ENCODE measurements at places on chromosomes 2 and 18.

- no peak for DNase-seq
Observed at GRCh38 chr2:106840818-106841217, 45.1 kb downstream of the ST6GAL2 start.

DNA sequence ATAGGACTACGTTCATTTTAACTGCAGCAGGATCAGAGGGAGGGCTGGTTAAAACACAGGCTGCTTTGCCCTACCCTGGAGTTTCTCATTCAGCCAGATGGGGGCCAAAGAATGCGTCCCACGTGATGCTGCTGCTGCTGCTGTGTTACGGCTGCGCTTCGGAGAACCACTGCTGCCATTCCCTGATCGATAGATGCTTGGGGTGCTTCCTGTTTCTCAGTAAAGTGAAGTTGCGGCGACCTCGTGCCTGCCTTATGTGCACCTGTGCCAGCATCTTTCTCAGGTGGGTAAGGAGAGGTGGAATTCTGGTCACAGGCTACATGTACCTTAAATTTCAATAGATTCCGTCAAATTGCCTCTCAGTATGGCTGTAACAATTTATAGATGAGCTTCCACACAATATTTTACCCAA lies 24.7 kb upstream of the TOGARAM2 start:
- peak; percentile 62 for DNase-seq

DNA sequence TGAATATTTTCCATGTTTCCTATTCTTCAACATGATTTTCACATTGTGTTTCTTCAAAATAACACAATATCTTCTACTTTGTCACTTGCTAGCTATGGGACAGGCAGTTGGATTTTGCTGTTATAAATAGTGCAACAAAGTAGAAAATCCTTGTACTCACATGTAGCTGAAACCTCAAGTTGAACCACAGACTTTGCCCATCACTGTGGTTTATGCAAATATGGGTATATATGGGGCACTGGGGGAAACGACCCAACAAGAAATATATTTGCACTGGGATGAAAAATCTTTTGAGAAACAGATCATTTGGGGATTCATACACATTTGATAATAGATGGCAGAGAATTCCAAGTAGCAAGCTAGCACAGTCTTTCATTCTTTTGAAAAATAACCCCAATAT lies 486.3 kb upstream of the MAP2 start:
- no peak for DNase-seq

- peak; percentile 24 for DNase-seq
Observed at GRCh38 chr18:12656938-12657683, 796 bp downstream of the SPIRE1 start.

GRCh38 chr2:61732787-61733186 lies 121.1 kb downstream of the FAM161A start:
- DNase-seq, result no peak

GRCh38 chr2:52269696-52270485 lies 1238.0 kb upstream of the NRXN1 start:
- DNase-seq, result no peak

GRCh38 chr2:216211614-216212145 lies 102.5 kb downstream of the XRCC5 start:
- no peak for DNase-seq

GRCh38 chr2:229163893-229164292 lies 107.2 kb downstream of the PID1 start:
- no peak for DNase-seq

DNA sequence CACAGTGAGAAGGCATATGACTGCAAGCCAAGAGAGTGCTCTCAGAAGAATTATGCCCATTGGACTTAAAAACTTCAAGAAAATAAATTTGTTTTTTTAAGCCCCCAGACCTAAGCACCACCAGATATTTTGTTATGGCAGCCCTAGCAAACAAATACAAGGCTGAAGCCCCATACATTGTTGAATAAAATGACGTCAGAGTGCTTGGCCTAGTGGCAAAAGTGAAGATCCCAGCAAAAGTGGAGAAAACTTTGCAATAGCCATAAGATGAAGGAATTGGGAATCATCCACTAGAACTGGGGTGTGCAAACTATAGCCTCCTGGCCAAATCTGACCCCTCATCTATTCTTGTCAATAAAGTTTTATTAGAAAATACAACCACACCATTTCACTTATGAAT lies 517.5 kb downstream of the IRS1 start:
- DNase-seq, result no peak

DNA sequence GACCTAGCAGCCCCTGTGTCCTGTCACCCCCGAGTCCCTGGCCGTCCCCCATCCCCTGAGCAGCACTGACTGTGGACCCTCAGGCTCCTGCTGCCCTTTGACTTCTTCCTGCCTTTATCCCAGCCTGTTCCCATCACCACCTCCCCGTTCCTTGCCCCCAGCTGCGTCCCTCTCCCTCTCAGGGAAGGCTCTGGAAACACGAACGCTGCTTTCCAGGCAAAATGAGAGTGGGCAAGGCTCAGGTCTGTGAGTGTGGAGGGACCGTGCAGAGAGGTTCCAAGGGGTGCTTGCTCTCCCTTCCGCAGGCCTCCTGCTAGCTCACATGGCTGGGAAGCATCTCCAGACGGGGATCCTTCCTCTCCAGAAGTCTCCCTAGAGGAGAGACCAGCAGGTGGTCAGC lies 501.8 kb upstream of the SALL3 start:
- DNase-seq, result no peak

- no peak for DNase-seq
Observed at GRCh38 chr2:128623776-128624761, 305.4 kb upstream of the HS6ST1 start.

DNA sequence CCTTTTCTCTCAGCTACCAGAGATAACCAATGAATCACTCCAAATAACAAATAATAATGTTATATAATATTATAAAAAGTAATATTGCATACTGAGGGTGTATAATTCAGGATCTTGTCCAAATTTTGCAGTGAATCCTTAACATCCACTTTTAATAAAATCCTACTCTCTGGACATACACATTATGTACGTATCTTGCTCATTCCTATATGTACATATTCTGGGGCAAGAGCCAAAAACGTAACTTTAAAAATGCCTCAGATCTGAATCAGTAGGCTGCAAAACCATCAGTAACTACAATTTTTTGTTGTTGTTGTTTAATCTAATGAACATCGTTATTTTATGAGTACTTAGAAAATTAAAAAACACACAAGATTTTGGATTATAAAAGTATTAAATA lies 65.3 kb downstream of the SMAD2 start:
- DNase-seq, result no peak

GRCh38 chr2:133303150-133303549 lies 265.1 kb downstream of the NCKAP5 start:
- DNase-seq, result no peak

GRCh38 chr2:25576596-25576995 lies 96.8 kb downstream of the DTNB start:
- DNase-seq, result no peak

GRCh38 chr18:51044928-51045585 lies 15.0 kb downstream of the SMAD4 start:
- DNase-seq, result no peak

GRCh38 chr2:219290381-219291171 lies 11.4 kb downstream of the DNAJB2 start:
- no peak for DNase-seq

- no peak for DNase-seq
Observed at GRCh38 chr2:101921319-101921952, 70.3 kb upstream of the IL1R2 start.

DNA sequence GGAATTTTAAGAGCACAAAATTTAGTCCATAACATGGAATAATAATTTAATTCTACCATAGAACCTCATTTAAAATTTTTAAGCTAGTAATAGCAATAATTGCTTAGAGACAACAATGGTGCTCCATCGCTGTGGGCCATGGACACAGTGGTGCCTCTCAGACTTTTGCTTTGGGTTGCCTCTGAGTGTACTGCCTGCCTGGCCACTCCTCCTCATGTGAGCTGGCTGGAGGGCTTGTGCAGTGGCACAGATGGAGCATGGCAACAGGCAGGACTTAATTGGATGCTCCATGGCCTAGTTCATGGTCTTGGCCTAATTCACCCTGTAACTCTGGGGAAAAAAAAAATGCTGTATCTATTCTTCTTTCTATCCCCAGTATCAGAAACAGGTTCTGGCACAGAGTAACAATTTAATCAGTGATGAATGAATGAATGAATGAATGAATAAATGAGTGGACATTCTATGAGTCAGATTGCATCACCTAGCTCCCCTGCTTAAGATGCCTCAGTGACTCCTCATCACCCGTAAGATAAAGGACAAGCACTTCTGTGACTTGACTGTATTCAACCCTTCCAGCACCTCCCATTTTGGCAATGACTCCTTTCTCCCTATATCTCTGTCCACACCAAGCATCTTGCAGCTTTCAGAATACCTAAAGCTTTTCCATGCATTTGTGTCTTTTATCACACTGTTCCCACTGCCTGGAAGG lies 211.8 kb upstream of the SLC14A2 start:
- no peak for DNase-seq

- no peak for DNase-seq
Observed at GRCh38 chr2:102099536-102100298, 42.8 kb upstream of the IL1R1 start.

- no peak for DNase-seq
Observed at GRCh38 chr18:36203360-36203895, 16.1 kb downstream of the MOCOS start.

- DNase-seq, result no peak
Observed at GRCh38 chr18:37426586-37426985, 139.0 kb downstream of the CELF4 start.

- no peak for DNase-seq
Observed at GRCh38 chr2:190513877-190514276, 20.6 kb downstream of the NEMP2 start.

GRCh38 chr2:164739966-164740365 lies 101.7 kb downstream of the COBLL1 start:
- no peak for DNase-seq

- DNase-seq, result no peak
Observed at GRCh38 chr2:23645230-23645808, 260.3 kb downstream of the KLHL29 start.

DNA sequence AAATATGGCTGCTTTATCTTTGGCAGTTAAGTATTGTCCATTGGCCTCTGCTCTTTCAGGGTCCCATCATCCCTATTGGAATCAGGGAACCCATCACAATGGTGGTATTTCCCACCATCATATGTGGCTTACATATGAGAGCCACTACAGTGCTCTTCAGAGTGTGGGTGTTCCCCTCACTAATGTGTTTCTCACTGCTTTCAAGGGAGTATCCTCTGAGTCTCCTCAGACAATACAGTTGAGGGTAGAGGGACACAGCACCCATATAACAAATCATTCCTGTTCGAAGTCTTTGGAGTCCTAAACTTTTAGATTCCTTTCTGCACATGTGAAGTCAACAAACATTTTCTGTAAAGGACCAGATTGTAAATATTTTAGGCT lies 48.8 kb upstream of the DNAJC10 start:
- no peak for DNase-seq

- DNase-seq, result no peak
Observed at GRCh38 chr2:230164139-230164538, 55.6 kb downstream of the SP110 start.

DNA sequence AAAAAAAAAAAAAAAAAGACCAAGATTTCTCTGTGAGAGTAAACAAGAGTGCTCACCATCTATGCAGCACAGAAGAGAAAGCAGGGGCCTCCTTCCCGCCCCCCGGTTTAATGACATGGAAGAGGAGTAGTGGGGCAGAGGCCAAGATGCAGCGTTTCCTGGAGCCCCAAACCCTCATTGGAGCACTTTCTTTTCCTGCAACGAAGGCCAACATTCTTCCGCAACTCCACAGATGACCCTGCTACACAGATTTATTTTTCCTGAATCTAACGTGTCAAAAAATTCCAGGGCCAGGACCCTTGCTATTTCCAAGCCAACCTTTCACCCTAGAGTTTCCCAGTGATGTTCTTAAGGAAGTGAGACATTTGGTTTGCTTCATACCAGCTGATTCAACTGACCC lies 189.6 kb downstream of the MIB1 start:
- no peak for DNase-seq

- no peak for DNase-seq
Observed at GRCh38 chr2:120323807-120324399, 22.0 kb upstream of the INHBB start.
